ENCODE measurements at places on chromosomes 13 and 19. TPM values are rescaled to one million over a fixed set of nuclear protein-coding genes. Genes with fewer than 3 reads are reported as not detected.
A peak's percentile ranks its signal among the peaks of the same experiment; 100 is the strongest.

- H3K27ac ChIP-seq = no peak overlapping the region
- no peaks in the 10 kb centered on the region for H3K27me3 ChIP-seq
- no peaks in the 10 kb centered on the region for H3K36me3 ChIP-seq
- peak overlapping the region; percentile 62 for H3K4me3 ChIP-seq
- peak; percentile 59 for DNase-seq
Measured at GRCh38 chr19:37817180-37817981, 38.0 kb upstream of the ZNF573 start.

- H3K36me3 ChIP-seq = peaks cover 14% of the 10 kb centered on the region
- peak overlapping the region; percentile 82 for H3K27ac ChIP-seq
- H3K4me3 ChIP-seq = peak overlapping the region; percentile 95
Measured at GRCh38 chr19:19032420-19033175, 719 bp downstream of the SUGP2 start.

GRCh38 chr13:47853236-47853635 lies 147.8 kb downstream of the SUCLA2 start:
- peak; percentile 59 for DNase-seq
- no peak overlapping the region for H3K27ac ChIP-seq
- no peak overlapping the region for H3K4me3 ChIP-seq

GRCh38 chr19:23716792-23717191 lies 29.8 kb upstream of the ZNF675 start:
- no peak overlapping the region for H3K27ac ChIP-seq
- H3K36me3 ChIP-seq = no peaks in the 10 kb centered on the region

DNA sequence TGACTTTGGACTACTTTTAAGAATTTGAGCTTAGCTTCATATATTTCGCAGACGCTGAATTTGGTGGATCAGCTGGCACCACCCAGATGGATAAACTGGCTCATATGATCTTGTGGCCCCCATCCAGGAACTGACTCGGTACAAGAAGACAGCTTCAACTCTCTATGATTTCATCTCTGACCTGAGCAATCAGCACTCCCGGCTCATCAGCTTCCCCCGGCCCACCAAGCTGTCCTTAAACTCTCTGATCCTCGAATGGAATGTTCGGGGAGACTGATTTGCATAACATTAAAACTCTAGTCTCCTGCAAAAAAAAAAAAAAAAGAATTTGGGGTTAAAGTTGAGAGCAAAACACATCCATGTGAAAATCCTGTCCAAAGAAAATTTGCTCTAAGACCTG lies 71.4 kb upstream of the IRS2 start:
- H3K4me1 ChIP-seq = peaks cover 8% of the 10 kb centered on the region
- no peak overlapping the region for H3K27ac ChIP-seq
- no peaks in the 10 kb centered on the region for H3K36me3 ChIP-seq

GRCh38 chr13:98494769-98495168 lies 82.1 kb downstream of the STK24 start:
- peak overlapping the region; percentile 82 for H3K27ac ChIP-seq
- H3K4me1 ChIP-seq = peaks cover 41% of the 10 kb centered on the region
- H3K36me3 ChIP-seq = no peaks in the 10 kb centered on the region
- no peak for DNase-seq
- H3K4me3 ChIP-seq = no peak overlapping the region
- H3K27me3 ChIP-seq = no peaks in the 10 kb centered on the region

DNA sequence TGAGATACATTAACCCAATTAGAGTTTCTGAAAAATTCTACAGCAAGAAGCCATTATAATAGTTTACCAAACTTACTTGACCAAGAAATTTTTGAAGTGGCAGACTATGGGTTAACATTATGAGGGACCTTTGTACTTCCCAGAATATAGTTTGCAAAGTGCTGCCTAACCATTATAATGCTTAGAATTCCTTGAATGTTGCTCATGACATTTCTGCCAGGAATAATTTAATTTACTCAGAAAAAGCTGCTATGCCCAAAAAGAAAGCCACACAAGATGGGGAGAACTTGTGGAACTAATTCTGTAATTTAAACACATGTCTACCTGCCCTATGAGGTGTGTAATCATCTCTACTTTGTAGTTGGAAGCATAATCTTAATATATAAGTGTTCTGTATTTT lies 58.1 kb upstream of the MYCBP2 start:
- H3K27ac ChIP-seq = no peak overlapping the region
- H3K36me3 ChIP-seq = no peaks in the 10 kb centered on the region
- no peak overlapping the region for H3K4me3 ChIP-seq
- H3K27me3 ChIP-seq = no peaks in the 10 kb centered on the region

GRCh38 chr13:28792992-28793391 lies 27.1 kb upstream of the MTUS2 start:
- peak; percentile 94 for DNase-seq
- H3K27ac ChIP-seq = no peak overlapping the region
- H3K27me3 ChIP-seq = peaks cover 14% of the 10 kb centered on the region
- peaks cover 8% of the 10 kb centered on the region for H3K4me1 ChIP-seq
- no peak overlapping the region for H3K4me3 ChIP-seq

GRCh38 chr13:100330662-100331061 lies 241.8 kb downstream of the PCCA start:
- H3K36me3 ChIP-seq = peaks cover 3% of the 10 kb centered on the region
- H3K27ac ChIP-seq = no peak overlapping the region
- H3K4me1 ChIP-seq = no peaks in the 10 kb centered on the region
- no peak for DNase-seq
- H3K4me3 ChIP-seq = no peak overlapping the region

DNA sequence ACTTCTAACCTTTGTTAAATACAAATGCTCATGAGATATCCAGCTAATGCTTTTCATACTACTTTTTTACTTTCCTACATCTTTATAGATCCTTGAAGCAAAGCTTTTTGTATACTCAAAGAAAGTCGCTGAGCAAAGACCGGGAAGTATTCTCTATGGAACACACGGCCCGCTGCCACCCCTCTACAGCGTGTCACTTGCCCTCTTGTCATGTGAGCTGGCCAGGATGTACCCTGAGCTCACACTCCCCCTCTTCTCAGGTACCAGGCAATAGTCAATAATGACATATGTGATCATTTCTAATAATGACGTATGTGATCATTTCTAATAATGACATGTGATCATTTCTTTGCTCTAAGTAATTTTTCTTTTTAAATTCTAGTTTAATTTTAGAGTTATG lies 112.9 kb downstream of the ZAR1L start:
- H3K36me3 ChIP-seq = no peaks in the 10 kb centered on the region
- no peak overlapping the region for H3K4me3 ChIP-seq
- H3K4me1 ChIP-seq = no peaks in the 10 kb centered on the region
- no peak overlapping the region for H3K27ac ChIP-seq
- H3K27me3 ChIP-seq = no peaks in the 10 kb centered on the region

- H3K27me3 ChIP-seq = 0 out of 2 replicates have a peak, but pooled peaks cover 4% of the 10 kb centered on the region
- no peaks in the 10 kb centered on the region for H3K36me3 ChIP-seq
- peak; percentile 90 for DNase-seq
- H3K27ac ChIP-seq = peak overlapping the region; percentile 60
- peak overlapping the region; percentile 22 for H3K4me3 ChIP-seq
Measured at GRCh38 chr19:51784922-51785690, 9.9 kb upstream of the FPR3 start.

- H3K36me3 ChIP-seq = no peaks in the 10 kb centered on the region
- peak; percentile 52 for DNase-seq
- H3K4me1 ChIP-seq = peaks cover 27% of the 10 kb centered on the region
- H3K4me3 ChIP-seq = no peak overlapping the region
Measured at GRCh38 chr13:84649853-84650252, 767.6 kb upstream of the SLITRK1 start.

DNA sequence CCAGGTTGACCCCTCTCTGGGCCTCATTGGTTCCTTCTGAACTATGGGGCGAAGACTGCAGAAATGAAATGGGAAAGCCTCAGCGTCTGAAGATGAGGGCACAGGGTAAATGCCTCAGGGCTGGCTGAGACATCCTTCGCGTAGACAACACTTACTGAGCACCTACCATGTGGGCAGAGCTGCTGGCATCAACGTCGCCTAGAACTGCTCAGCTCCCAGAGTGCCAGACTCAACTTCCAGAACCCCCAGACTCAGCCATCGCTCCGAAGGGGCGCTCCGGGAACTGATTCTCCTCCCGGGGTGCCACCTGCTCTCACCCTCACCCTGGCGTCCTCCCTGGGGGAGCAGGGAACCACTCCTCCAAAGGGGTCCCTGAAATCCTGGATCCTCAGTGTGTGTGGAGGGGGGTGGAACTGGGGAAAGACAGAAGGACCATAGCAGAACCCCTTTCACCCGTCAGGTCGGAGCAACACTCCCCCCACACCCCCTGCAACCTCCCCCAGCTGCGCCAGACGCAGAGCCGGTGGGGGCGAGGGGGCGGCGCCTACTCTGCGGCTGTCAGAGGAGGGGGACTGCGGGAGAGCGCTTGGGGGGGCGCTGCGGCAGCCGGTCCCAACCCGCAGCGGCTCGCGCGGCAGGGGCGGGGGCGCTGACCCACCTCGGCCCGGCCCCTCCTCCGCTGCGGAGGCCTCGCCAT lies 8.2 kb upstream of the NFIC start:
- H3K4me3 ChIP-seq = peak overlapping the region; percentile 64
- peak; percentile 45 for DNase-seq
- no peaks in the 10 kb centered on the region for H3K27me3 ChIP-seq
- no peaks in the 10 kb centered on the region for H3K4me1 ChIP-seq
- H3K36me3 ChIP-seq = no peaks in the 10 kb centered on the region
- no peak overlapping the region for H3K27ac ChIP-seq

- H3K27me3 ChIP-seq = peaks cover 9% of the 10 kb centered on the region
- no peak for DNase-seq
- no peaks in the 10 kb centered on the region for H3K36me3 ChIP-seq
- no peaks in the 10 kb centered on the region for H3K4me1 ChIP-seq
- no peak overlapping the region for H3K4me3 ChIP-seq
- no peak overlapping the region for H3K27ac ChIP-seq
Measured at GRCh38 chr19:17803264-17803896, 8.4 kb downstream of the B3GNT3 start.

DNA sequence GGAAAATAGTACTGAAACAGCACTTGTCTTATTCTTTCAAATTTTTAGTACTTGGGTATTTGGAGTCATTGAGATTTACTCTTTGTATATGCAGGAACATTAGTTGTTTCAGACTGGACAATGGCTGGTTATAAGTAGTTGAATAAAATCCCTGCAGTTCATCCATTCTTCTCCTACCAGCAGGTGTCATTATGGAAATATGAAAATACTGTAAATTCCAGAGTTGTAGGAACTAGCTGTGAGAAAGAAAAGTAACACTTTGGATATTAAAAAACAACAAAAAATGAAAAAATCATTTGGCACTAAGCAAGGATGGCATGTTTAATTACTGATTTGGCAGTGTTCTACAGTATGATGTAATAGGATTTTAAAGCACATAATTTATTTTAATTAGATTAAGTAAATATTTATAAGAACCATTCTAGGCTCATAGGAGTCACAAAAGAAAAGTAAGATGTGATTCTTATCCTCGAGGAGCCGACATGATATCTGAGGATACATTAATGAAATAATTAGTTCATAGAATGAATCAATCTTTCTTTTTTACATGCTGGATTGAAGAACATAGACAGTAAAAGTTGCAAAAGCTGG lies 155.3 kb downstream of the KCNRG start:
- H3K36me3 ChIP-seq = no peaks in the 10 kb centered on the region
- no peak overlapping the region for H3K4me3 ChIP-seq
- no peaks in the 10 kb centered on the region for H3K4me1 ChIP-seq
- peak; percentile 35 for DNase-seq
- H3K27ac ChIP-seq = no peak overlapping the region

GRCh38 chr19:51820011-51820410 lies 25.1 kb downstream of the FPR3 start:
- no peak overlapping the region for H3K4me3 ChIP-seq
- no peaks in the 10 kb centered on the region for H3K27me3 ChIP-seq
- no peaks in the 10 kb centered on the region for H3K4me1 ChIP-seq
- no peak for DNase-seq
- H3K27ac ChIP-seq = no peak overlapping the region
- H3K36me3 ChIP-seq = no peaks in the 10 kb centered on the region

DNA sequence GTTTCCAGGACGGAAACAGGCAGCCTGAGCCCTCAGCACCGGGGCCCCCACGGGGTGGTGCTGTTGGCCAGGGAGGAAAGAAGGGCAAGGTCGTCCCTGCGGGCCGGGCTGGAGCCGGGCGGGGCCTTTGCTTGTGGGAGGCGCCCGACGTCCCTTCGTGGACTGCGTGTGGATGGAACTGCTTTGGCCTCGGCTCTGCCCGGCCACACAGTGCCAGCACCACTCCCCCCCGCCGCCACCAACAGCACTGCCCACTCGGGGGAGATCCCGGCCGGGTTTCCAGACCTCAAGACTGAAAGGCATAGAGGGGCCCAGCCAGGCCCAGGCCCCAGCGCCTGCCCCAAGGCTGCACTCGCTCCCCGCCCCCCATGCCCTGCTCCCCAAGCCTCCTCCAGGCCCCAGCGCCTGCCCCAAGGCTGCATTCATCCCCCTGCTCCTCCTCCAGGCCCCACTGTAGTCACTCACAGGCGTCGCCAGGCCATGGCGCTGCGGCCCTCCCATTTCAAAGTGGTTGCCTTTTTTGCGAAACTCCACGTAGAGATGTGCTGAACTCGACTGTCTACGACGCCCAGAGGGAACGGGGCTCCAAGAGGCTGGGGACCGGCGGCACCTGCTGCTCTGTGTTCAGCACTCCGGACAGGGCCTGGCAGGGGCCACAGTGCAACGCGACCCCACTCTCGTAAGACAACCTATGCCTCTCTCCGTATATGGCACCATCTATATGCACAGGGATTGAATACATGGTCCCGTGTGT lies 22.5 kb downstream of the C13orf46 start:
- H3K27ac ChIP-seq = no peak overlapping the region
- peaks cover 8% of the 10 kb centered on the region for H3K4me1 ChIP-seq
- H3K4me3 ChIP-seq = no peak overlapping the region
- DNase-seq = peak; percentile 80

DNA sequence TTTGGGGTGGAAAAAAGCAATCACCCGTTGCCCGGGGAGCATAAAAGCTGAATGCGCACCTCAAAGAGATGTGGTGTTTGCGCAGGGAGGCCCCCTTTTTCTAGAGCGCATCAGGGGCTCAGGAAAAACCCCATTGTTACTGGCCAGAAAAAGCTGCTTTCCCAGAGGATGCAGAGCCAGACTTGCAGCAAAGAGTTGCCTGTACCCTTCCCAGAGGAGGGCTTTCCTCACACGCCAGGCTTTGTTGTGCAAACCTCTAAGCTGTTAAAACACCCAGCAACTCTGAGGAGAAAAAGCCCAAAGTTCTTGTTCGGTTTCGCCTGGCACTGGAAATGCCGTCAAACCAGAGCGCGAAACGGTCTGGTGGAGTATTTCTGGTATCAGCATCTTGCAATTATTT lies 29.3 kb downstream of the GSX1 start:
- H3K27ac ChIP-seq = no peak overlapping the region
- DNase-seq = no peak
- peaks cover 53% of the 10 kb centered on the region for H3K27me3 ChIP-seq
- H3K4me1 ChIP-seq = no peaks in the 10 kb centered on the region
- no peak overlapping the region for H3K4me3 ChIP-seq

- no peaks in the 10 kb centered on the region for H3K36me3 ChIP-seq
- no peaks in the 10 kb centered on the region for H3K4me1 ChIP-seq
- H3K27me3 ChIP-seq = no peaks in the 10 kb centered on the region
- no peak overlapping the region for H3K4me3 ChIP-seq
- DNase-seq = no peak
Measured at GRCh38 chr13:92514420-92515125, 712.0 kb upstream of the GPC6 start.

GRCh38 chr19:51571599-51571998 lies 516 bp downstream of the ZNF175 start:
- peaks cover 22% of the 10 kb centered on the region for H3K4me1 ChIP-seq
- H3K27me3 ChIP-seq = no peaks in the 10 kb centered on the region
- peak overlapping the region; percentile 94 for H3K4me3 ChIP-seq
- peak; percentile 56 for DNase-seq
- H3K27ac ChIP-seq = peak overlapping the region; percentile 88

Gene CCDC122
- 7.6 TPM for total RNA-seq

Gene SYCN
- total RNA-seq = not detected

Gene FFAR2
- not detected for total RNA-seq

Gene ABCC4
- total RNA-seq = 7.6 TPM

Gene MCF2L
- total RNA-seq = not detected

Gene CDX2
- total RNA-seq = not detected

Gene SLC25A41
- not detected for total RNA-seq

Data from GM23248 (cell line).